Stimulated activated naive CD8-positive, alpha-beta T cell treated with anti-CD3 and anti-CD28 coated beads, Interleukin-15, Interleukin-2, amounts not matched to agents 100 U/mL and 50 U/mL, for 24 hours (primary cell): ENCODE measurements at places on chromosomes 5 and 9.

DNA sequence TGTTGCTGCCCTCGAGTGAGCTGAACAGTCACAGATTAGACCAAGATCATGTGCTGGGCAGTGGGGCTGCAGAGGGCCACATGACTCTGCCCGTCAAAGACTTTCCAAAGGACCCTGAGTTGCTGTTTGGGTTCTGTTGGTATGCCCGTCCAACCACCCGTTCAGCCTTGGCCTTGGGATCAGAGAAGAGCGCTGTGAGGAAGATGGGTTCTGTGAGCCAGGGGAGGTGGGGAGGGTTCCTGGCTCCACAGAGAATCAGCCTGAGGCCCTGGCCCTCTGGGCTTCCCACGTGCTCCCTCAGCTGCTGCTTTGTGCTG is 72.6 kb downstream of the RGS3 start:
- DNase-seq: no peak

DNA sequence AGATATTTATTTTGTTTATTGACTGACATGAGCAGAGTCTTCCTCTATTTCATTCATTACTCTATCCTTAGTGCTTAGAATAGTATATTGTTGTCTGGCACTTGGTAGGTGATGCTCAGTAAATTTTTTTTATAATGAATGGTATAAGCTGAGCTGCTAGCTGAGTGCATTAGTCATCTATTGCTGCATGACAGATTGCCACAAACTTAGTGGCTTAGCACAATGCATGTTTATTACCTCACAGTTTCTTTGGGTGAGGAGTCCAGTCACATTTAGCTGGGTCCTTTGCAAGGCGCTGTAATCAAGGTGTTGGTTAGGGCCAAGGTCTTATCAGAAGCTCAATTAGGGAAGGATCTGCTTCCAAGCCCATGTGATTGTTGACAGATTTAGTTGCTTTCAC is 23.1 kb downstream of the SMAD5 start:
- no peak for DNase-seq

- DNase-seq: no peak
Measured at GRCh38 chr9:14300040-14300439, 13.9 kb downstream of the NFIB start.

DNA sequence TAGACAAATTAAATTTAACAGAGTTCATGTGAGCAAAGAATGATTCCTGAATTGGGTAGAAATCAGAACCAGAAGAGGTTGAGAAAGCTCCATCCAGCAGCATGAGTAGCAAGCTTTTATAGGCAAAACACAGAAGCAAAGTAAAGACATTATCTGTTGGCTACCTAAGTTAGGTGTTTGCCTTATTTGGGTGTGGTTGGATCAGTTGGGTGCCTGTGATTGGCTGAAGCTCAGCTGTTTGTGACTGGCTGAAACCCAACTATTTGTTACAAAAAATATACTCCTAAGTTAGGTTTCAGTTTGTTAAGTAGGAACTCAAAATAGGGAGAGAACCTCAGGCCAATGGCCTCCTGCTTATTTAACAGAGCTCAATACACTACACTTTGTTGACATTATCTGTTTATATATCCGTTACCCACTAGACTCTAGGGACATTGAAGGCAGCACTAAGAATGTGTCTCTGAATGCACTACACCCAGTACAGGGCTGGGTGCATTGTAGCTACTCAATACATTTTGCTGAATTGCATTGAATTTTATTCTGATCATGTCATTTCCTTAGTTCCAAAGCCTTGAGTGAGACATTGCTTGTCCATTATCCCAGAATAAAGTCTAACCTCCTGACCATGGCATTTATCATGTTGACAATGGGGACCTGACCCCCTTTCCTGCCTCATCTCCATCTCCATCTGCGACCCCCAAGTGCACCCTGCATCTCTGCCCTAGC is 98.7 kb downstream of the CCDC192 start:
- DNase-seq: no peak

GRCh38 chr9:122036988-122037387 is 56.1 kb downstream of the TTLL11 start:
- DNase-seq: no peak

- DNase-seq: no peak
Measured at GRCh38 chr9:38043931-38044623, 24.9 kb downstream of the SHB start.

- DNase-seq: no peak
Measured at GRCh38 chr5:95110118-95110517, 174.8 kb downstream of the MCTP1 start.

- DNase-seq: no peak
Measured at GRCh38 chr5:5483880-5484598, 61.6 kb downstream of the ICE1 start.

- no peak for DNase-seq
Measured at GRCh38 chr5:6262651-6263363, 115.5 kb downstream of the MED10 start.

DNA sequence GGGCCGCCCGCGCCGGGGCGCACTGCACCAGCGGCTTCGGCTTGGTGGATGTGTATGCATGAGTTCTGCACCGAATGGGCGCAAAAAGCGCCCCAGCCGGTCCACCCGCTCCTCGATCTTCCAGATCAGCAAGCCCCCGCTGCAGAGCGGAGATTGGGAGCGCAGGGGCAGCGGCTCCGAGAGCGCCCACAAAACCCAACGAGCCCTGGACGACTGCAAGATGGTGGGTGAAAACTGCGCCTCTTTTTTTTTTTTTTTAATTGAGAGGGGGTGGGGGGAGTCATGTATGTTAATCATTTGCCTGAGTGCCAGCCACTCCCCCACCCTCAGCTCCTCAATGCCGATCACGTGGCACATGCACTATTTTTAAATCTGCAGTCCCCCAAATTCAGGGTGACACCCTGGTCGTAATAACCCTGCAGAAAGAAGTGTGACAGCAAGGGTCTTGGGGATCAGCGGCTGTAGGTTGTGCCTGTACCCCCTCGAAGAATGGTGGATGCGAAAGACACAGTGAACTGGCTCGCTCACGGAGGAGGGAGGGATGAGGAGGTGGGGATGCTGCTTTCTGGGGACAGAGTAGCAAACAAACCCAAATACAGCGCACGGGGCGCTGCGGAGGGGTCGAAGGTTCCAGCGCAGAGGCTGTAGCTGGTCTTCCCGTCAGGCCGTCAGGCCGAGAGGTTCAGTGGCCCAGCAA is 900 bp downstream of the RGS7BP start:
- no peak for DNase-seq

GRCh38 chr5:98206566-98206965 is 566.9 kb upstream of the RGMB start:
- no peak for DNase-seq

- no peak for DNase-seq
Measured at GRCh38 chr5:172793577-172794488, 22.8 kb upstream of the DUSP1 start.

DNA sequence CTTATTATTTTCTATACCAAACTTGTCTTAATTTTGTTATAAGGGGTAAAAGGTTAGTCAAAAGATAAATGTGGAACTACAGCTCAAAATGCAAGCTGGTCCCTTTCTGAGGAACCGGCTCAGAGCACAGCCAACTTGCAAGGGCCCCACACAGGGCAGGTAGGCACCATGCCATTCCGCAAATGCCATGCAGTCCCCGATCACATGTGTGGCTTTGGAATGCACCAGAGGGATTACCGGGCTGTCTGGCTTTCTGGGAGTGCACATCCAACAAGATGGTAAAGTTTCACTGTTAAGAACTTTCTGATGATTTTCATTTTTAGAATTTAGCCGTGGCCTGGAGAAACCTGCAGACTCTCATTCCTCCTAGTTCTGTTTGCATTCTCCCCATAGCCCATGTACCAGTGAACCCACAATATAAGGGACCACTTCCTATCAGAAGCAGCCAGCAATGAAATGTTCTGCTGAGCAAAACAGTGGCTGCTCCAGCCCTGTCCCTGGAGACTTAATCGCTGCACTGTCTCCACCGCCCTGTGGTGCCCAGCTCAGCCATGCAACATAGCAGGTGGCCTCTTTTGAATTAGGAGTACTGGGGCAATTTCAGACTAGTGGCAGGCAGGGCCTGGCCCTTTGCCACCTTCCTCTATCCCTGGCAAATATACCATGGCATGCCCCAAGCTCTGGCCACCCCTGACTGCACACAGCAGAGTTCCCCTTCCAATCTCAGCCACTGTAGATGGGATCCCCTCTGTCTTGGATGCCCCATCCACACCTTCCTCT is 11.4 kb downstream of the SHB start:
- DNase-seq: no peak

- no peak for DNase-seq
Measured at GRCh38 chr9:115015018-115015635, 84.7 kb upstream of the TNFSF8 start.

- no peak for DNase-seq
Measured at GRCh38 chr5:6080930-6081726, 297.2 kb downstream of the MED10 start.

DNA sequence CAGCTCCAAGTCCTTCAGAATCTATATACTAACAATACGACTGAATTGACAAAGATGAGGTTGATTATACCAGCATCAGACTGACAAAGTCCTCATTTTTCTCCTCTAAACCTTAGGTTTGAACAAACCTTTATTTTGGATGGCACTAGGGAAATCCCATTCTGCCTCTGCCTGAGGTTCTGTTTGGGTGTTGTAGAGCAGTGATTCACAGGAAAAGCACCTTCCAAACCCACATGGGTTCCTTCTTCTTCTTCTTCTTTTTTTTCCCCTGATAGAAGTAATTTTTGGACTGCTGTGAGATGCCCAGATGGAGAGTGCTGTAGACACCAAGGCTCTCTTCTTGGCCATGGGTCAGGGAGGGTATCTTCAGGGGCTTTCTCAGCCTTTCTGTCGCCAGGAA is 164.9 kb upstream of the PAPPA start:
- no peak for DNase-seq

GRCh38 chr9:104786293-104786692 is 22.4 kb downstream of the NIPSNAP3B start:
- DNase-seq: no peak

DNA sequence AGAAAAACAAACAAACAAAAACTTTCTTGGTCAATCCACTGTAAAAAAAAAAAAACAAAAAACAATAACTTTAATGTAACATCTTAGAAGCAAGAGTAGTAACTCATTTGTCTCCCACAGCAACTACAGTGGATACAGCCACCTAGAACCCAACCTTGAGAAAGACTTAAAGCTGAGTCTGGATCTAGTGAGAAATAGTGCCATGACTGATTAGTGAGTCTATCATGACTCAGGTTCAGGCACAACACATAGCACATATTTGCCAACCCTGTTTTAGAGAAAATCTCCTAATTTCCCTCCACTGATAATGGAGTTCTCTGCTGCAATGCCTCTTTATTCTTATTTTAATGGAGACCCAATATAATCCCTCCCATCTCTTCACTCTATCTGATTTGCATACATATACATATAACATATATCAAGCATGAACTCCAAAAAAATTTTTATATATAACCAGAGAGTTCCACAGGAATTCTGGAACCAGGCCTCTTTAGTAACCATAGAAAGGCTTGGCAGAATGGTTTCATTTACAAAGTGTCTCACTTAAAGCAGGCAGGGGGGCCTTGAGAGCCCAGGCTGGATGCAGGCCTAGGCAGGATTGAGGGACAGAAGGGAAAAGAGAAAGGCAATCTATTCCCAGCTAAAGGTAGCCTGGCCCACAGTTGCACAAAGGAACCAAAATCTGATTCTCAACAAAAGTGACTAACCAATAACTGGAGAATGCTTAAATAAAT is 11.9 kb upstream of the NR4A3 start:
- DNase-seq: no peak

- no peak for DNase-seq
Measured at GRCh38 chr5:944992-945685, 52.5 kb downstream of the TRIP13 start.

GRCh38 chr5:130975299-130975698 is 189.8 kb downstream of the HINT1 start:
- no peak for DNase-seq

GRCh38 chr5:123297866-123298265 is 125.3 kb downstream of the CEP120 start:
- no peak for DNase-seq

GRCh38 chr5:41648996-41649395 is 138.6 kb upstream of the PLCXD3 start:
- DNase-seq: no peak

- DNase-seq: no peak
Measured at GRCh38 chr9:100640447-100641050, 62.7 kb downstream of the CAVIN4 start.

GRCh38 chr9:68530618-68531017 is 10.1 kb downstream of the TMEM252 start:
- DNase-seq: no peak

- no peak for DNase-seq
Measured at GRCh38 chr5:78277715-78278114, 16.8 kb downstream of the AP3B1 start.

DNA sequence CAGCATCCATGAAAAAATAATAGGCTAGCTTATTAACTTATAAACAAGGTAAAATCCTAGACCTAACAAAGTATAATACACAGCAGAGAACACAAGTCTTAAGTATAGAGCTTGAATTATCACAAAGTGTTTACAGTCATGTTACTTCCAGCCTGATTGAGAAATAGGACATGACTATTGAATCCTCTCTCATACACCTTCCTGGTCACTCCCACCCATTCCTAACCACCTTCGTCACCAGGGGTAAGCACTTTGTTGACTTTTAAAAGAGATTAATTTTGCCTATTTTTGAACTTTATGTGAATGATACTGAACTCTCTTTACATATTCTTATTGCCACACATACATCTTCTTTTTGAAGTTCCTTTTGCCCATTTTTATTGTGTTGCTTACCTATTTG is 325.8 kb downstream of the PJA2 start:
- no peak for DNase-seq

- no peak for DNase-seq
Measured at GRCh38 chr9:137632230-137633161, 13.7 kb downstream of the EHMT1 start.

DNA sequence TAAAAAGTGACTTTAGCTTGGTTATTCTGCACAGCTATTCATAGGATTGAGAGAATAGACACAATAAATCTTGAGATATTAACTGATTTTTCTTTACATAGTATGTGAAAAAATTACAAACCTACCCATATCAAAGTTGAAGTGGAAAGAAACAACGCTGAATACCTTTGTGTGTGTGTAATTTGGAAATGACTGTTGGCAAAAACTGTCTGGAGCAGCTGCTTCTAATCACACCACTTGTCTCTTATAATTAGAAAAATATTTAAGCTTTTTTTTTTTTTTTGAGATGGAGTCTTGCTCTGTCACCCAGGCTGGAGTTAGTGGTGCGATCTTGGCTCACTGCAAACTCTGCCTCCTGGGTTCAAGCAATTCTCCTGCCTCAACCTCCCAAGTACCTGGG is 110.8 kb upstream of the POC5 start:
- DNase-seq: no peak

GRCh38 chr5:143501310-143502044 is 98.0 kb upstream of the NR3C1 start:
- DNase-seq: no peak
